ENCODE measurements at places on chromosomes 7 and 10. TPM values are rescaled to one million over a fixed set of nuclear protein-coding genes. Genes with fewer than 3 reads are reported as not detected.

Gene RNF32
- 2.1 TPM for total RNA-seq

Gene CALCR
- total RNA-seq: not detected

Gene SPDYE8
- not detected for total RNA-seq

DNA sequence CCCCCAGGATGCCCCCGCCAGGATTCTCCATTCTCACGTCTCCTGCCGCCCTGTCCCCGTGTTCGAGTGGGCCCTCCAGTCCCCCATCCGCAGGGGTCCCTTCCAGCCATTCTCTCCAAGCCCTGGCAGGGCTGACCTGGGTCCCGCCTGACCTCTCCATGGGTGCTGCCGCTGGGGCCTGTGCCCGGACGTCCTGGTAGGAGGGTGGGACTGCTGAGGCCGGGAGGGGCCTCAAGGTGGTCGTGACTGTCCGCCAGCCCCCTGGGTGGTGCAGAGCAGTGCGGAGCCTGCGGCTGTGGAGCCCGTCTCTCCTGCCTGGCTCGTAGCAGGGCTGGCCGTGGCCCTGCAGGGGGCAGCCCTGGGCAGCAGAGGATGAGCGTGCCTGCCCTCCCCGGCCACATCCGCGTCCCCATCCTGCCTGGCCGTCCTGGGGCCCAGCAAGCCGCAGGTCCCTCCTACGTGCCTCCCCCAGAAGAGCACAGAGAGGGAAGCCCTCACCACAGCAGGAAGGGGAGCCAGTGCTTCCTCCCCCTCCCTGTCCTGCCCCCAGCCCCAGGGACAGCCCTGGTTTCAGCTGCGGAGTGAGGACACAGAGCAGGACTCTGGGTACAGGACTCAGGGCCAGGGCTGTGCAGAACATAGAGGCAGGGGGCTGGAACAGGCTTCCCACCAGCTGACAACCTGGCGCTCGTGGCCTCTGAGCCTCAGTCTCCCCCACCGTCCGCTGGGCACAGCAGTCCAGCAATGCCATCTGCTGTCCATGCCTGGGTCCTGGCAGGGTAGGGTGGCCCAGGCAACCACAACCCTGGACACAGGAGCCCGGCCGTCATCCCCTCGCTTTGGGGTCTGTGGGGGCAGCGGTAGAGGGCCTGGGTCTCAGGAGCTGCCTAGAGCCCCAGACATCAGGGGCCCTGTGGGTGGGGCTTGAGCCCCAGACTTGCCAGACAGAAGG, 1.5 kb upstream of the GRIFIN start:
- DNase-seq: peak; percentile 68

DNA sequence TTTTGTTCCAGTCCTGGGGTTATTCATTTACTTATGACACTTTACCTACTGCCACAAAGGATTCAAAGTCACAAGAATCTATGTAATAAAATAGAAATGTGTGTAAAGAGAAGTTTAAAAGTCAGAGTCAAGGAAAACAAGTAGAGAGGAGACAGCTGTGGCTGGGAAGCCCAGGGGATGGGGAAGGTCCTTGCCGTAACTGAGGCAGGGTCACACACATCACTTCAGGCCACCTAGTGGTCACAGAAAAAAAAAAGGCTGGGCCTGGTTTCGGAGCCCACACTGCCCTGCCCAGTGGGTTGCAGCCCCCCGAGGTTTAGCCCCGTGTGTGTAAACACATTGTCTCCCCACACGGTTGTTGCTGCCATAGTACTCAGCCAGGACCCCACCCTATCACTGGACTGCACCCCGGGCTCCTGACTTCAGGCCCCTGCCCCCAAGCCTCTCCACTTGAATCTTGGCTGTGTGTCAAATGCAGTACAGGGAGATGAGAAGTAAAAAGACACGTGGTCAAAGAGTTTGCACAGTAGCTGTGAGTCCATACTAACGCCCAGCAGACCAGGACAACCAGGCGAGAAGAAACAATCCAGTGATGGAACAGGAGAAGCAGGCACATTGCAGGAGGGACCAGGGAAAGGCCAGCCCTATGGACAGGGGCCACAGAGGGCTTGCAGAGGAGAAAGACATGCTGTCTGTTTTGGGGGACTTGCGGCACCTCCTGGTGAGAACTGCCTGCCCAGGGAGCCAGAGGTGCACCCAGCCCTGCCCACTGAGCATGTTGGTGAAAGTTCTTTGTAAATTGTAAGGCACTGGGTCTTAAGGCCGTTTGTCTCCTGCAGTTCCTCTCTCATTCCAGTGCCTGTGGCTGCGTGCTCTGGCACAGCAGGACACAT, 91.4 kb upstream of the MACROH2A2 start:
- DNase-seq: peak; percentile 38

- no peak for DNase-seq
These were observed 2.8 kb upstream of the ELN start for GRCh38 chr7:74025146-74025545.

DNA sequence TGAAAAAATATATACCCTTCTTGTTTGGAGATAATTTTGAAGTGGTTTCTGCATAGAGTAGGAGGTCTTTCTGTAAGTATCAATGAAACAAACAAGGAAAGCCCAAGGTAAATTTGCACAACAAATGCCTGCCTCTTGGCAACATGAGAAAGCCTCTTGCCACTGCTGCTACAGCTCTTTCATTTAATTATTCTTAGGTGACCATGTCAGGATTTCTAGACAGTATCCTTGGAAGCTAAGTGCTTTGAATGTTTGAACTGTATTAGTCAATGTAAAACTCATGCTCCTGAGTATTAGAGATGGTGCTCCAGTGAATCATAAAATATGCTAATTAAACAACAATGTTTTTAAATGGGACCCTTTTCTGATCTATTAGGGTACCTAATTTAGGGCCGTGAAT, 81.2 kb upstream of the ITGB1 start:
- no peak for DNase-seq

Gene SYT15B
- 4.1 TPM for total RNA-seq

Measured in Peyer's patch (tissue), 4 donors.